ENCODE measurements at places on chromosomes 6 and 20. TPM values are rescaled to one million over a fixed set of nuclear protein-coding genes. Genes with fewer than 3 reads are reported as not detected.
A peak's percentile ranks its signal among the peaks of the same experiment; 100 is the strongest.

Gene SLC39A7
- 50.1 TPM for total RNA-seq

Gene OOEP
- total RNA-seq = not detected

Gene FAM184A
- 5.4 TPM for total RNA-seq

Gene RNF182
- total RNA-seq = 0.28 TPM

- H3K27ac ChIP-seq = no peak overlapping the region
- no peaks in the 10 kb centered on the region for H3K27me3 ChIP-seq
Measured at GRCh38 chr6:2191390-2191740, 54.0 kb downstream of the GMDS start.

DNA sequence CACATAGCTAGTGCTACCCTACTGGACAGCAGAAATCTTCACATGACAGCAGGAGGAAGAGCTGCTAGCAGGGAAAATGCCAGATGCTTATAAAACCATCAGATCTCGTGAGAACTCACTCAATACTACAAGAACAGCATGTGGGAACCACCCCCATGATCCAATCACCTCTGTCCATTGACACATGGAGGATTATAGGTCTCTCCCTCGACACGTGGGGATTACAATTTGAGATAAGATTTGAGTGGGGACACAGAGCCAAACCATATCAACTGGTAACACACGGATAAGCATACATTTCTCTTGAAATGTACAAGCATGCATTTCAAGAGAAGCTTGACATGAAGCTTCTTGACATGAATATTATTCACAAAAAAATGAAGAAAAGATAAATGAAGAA is 64.1 kb downstream of the MMS22L start:
- no peak overlapping the region for H3K4me3 ChIP-seq
- no peak for DNase-seq
- peaks cover 4% of the 10 kb centered on the region for H3K4me1 ChIP-seq

DNA sequence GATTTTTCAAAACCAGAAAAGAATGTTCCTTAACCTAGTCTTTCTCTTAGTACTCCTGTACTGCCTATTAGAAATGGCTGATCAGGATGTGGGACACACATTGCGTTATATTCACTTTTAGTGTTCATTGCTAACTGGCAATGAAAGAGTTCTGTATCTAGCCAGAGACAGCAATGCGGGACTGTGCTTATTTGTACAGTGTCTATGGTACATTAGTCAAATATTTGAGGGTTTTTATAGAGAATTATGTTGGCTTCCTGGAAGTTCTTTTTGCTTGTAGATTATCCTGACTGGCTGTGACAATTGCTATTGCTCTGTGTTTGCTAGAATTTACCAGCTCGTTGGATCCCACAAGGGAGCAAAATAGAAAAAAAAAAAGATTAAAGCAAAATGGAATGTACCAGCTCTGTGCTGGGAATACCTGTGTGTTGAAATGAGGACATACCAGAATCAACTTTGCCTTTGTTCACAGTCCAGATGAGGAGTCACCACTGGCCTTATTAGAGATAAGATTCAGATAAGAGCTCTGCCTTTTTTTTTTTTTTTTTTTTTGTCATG is 22.4 kb upstream of the IFNGR1 start:
- H3K4me3 ChIP-seq = no peak overlapping the region
- no peaks in the 10 kb centered on the region for H3K27me3 ChIP-seq
- no peaks in the 10 kb centered on the region for H3K4me1 ChIP-seq
- no peak for DNase-seq
- no peak overlapping the region for H3K27ac ChIP-seq

GRCh38 chr20:13856354-13856753 is 71.5 kb downstream of the NDUFAF5 start:
- H3K27me3 ChIP-seq = no peaks in the 10 kb centered on the region
- no peaks in the 10 kb centered on the region for H3K36me3 ChIP-seq
- no peak overlapping the region for H3K4me3 ChIP-seq
- H3K27ac ChIP-seq = peak overlapping the region; percentile 26
- peaks cover 24% of the 10 kb centered on the region for H3K4me1 ChIP-seq

- no peak overlapping the region for H3K27ac ChIP-seq
- no peaks in the 10 kb centered on the region for H3K4me1 ChIP-seq
- no peak overlapping the region for H3K4me3 ChIP-seq
- DNase-seq = no peak
- H3K27me3 ChIP-seq = no peaks in the 10 kb centered on the region
Measured at GRCh38 chr6:95487817-95488216, 89.5 kb upstream of the MANEA start.

DNA sequence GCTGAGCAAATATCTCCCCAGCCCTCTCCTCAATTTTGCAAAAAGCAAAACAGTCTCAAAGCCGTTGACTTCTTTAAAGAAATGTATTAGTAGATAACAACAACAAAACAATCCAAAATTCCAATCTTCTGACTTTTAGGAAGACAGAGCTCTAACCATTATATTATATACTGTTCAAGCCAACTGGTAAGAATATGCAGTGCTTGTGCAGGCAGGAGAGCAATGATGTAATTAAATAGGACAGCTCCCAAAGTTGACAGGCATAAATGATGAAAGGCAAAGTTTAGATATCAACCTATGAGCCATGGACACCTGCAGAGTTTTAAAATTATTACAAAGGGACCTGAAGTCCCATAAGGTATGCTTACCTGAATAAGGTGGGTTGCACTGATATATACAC is 16.6 kb upstream of the CEP85L start:
- DNase-seq = no peak
- no peaks in the 10 kb centered on the region for H3K27me3 ChIP-seq
- no peak overlapping the region for H3K27ac ChIP-seq

GRCh38 chr20:47482705-47483104 is 19.0 kb upstream of the NCOA3 start:
- no peaks in the 10 kb centered on the region for H3K27me3 ChIP-seq
- H3K4me1 ChIP-seq = no peaks in the 10 kb centered on the region
- H3K36me3 ChIP-seq = no peaks in the 10 kb centered on the region
- no peak for DNase-seq
- H3K27ac ChIP-seq = no peak overlapping the region

DNA sequence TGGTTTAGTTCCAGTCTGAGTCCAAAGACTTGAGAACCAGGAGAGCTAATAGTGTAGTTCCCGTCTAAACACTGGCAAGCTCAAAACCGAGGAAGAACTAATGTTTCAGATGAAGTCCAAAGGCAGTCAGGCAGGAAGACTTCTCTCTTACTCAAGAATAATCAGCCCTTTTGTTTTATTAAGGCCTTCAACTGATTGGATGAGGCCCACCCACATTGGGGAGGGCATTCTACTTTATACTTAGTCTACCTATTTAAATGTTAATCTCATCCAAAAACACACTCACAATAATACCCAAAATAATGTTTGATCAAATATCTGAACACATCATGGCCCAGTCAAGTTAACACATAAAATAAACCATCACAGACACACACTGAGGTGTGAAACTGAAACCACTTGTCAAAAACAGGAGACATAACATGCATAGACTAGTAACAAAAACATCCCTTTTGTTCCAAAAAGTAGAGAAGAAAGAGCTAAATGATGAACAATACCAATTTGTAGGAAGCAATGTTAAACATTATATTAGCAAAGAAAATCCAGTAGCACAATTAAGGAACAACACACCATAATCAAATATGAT is 50.2 kb upstream of the SENP6 start:
- no peaks in the 10 kb centered on the region for H3K4me1 ChIP-seq
- no peaks in the 10 kb centered on the region for H3K36me3 ChIP-seq
- DNase-seq = no peak
- no peak overlapping the region for H3K4me3 ChIP-seq
- no peaks in the 10 kb centered on the region for H3K27me3 ChIP-seq

Data from sigmoid colon (tissue), 7 donors.